ENCODE measurements at places on chromosomes 5 and 9.

DNA sequence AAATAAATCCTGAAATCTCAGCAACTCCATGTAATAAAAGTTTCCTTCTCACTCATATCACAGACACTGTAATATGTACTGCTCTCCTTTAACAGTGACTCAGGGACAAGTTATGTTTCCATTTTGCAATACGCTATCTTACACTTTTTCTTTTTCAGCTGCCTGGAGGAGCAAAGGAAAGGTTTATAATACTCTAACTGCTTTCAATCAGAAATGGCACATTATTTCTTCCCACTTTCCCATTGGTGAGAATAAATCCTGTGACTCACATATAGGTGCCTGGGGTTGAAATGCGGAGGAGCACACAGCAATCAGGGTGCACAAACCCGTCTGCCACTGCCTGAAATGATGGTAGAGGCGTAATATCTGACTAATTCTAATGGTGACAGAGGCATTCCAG, 186.6 kb downstream of the HINT1 start:
- no peak for DNase-seq

GRCh38 chr9:109319017-109319625, 1.7 kb downstream of the EPB41L4B start:
- peak; percentile 43 for DNase-seq

DNA sequence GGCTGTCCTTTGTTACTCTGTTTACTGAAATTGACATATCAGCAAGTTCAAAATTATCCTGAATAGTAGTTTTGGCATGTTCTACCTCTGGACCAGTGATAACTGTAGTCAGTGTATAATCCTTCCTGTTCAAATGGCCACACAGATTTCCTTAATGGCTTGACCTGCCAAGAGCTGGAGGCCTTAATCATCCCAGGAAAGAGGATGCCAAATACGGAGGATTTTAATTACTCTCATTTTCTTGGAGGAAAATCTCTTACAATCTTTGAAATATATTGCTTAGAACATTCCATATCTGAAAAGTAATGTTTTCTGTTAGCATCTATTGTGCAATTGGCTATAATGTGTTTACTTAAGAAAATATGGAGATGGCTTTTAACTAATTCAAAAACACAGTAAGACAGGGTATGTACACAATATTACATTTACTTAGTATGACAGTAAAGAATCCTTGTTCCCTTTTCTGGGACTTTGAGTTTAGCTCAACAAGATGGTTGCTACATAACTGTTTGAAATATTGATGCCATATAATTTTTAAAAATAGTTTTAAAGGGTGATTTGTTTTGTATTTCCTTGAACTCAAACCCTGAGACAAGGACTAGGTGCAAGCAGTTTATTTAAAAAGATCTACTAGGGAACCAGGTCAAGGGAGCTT, 68.9 kb upstream of the SELENOP start:
- DNase-seq: no peak

DNA sequence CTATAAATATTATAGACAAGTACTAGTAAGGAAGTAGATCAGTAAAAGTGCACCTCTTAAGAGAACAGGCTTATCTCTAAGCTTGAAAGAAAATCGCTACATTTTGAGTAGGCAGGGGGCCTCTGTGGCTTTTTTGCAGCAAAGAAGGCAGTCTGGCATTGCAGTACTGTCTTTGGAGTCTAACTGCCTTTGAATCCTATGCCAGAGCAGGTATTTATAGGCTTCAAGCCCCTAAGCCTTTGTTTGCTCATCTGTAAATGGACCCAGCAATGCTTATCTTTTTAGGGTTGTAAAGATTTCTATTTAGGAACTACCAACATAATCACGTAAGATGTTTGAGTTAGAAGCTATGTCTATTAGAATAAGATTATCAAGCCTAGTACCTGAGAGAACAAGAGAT, 23.7 kb upstream of the HK3 start:
- no peak for DNase-seq

- peak; percentile 87 for DNase-seq
These were observed 52.2 kb upstream of the DAB2IP start for GRCh38 chr9:121598965-121599871.

DNA sequence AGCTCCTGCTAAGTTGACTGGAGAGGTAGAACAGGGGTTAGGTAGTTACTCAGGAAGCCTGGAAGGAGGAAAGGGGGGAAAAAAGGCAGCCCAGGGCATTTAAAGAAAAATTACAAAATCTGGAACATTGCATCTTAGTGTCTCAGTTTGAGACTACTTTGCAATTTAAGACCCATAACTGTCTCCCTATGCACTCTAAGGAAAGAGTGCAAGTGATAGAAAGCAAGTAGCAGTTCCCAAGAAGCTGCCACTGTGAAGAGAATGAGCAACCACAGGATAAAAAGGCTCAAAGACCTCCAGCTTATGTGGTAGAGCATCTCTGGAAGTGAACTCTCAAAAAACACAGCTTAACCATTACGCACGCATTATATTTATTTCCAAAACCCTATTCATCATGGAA, 141.8 kb downstream of the SLCO4C1 start:
- no peak for DNase-seq

GRCh38 chr5:150023136-150023535, 22.6 kb downstream of the HMGXB3 start:
- DNase-seq: no peak

DNA sequence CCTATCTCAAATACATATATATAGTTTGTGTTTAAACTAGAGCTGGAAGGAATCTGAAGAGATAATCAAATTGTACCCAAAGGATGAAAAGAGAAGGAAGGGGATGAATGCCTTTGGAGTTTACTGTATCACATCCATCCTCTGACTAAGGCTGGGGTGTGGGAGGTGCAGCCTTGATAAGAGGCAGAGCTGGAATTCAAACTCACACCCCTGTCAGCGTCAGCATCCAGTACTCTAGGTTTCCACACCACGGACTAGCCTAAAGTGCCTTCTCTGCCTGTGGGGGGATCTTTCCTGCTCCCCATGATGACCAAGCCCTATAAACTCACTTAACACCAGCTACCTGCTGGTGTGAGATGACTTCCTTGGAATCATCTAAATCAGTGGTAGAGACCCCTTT, 48.1 kb downstream of the EPB41L4B start:
- no peak for DNase-seq

GRCh38 chr9:81953096-81953495, 9.8 kb downstream of the SPATA31D3 start:
- no peak for DNase-seq

DNA sequence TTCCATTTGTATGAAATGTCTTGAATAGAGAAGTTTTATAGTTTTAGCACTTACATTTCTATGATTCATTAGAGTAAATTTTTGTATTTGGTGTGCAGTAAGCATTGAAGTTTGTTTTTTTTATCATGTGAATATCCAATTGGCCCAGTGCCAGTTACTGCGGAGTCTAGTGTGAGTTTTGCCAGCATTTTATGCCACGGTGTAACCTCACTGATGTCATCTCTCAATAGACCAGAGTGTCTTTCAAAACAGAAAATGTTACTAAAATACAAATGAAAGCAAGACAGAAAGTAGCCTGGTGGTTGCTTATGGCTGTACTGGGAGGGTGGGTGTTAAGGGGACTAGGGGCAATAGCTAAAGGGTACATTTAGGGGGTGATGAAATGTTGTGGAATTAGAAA, 62.8 kb downstream of the IPPK start:
- no peak for DNase-seq

DNA sequence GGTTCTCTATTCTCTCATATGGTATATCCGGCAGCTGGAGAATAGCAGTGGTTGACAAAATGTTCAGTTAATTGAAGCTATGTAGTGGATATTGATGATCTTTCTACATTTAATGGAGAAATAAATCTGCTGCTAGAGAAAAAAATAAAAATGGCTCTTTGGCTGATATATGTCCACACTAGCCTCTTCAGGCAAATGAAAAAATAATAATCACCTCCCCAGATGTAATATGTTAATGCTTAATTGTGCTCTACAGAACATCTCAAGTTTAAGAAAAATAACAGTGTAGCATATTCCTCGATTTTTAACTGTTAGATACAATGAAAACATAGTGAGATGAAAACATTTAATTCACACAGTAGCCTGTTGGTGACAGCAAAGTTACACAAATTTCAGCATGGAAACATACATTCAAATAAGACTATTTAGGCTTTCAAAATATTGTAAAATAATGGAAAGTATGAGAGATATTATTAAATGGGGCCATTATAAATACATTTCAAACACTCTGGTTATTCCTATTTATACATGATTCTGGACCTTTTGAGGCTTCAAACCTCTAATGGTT, 543.0 kb downstream of the MAT2B start:
- DNase-seq: no peak

DNA sequence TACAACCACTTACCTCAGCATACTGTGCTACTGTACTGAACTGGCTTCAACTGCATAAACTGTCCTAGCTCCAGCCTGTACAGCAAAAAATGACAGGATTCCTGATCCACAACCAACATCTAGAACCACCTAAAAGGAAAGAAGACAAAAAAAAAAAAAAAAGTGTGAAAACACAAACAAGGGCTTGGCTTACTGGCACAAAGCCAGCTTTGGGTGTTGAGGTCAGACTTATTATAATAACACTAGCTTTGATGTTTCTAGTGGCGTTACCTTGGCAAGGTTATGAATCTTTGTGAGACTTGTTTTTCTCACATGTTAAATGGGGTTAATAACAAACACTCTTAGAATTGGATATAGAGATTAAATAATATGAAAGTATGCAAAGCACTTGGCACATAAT, 148.5 kb upstream of the PUM3 start:
- no peak for DNase-seq

GRCh38 chr5:40680741-40681362, 1.1 kb downstream of the PTGER4 start:
- DNase-seq: peak; percentile 35

- peak; percentile 13 for DNase-seq
These were observed 820 bp upstream of the NFX1 start for GRCh38 chr9:33289496-33289895.

- DNase-seq: no peak
These were observed 6.8 kb upstream of the FCHSD1 start for GRCh38 chr5:141657937-141658545.

DNA sequence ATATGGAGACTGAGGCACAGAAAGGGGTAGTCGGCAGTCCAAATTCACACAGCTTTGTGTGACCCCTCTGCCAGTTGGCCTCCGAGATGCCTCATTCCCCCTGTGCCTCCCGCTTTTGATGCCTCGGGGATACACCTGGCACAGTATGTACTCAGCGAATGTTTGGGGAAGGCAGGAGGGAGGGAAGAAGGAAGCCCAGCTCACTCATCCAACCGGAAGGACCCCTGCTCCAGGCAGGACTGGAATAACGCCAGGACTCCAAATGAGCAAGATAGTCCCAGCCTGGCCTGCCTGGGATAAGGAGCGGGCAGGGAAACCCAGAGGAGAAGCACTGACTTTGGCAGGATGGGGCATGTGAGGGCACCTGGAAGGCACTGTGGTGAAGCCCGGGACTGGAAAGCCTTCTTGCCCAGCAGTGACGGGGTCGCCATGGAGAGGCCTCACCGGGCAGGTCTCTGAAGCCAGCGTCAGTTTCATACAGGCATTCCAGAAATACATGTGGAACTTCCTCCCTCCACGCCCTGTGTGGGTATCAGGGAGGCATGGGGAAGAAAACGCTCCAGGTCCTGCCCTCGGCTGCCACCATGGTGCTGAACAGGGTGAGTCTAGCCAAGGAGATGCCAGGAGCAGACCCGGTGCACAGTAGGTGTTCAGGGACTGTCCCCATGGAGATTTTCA, 20.3 kb downstream of the LMX1B start:
- no peak for DNase-seq

DNA sequence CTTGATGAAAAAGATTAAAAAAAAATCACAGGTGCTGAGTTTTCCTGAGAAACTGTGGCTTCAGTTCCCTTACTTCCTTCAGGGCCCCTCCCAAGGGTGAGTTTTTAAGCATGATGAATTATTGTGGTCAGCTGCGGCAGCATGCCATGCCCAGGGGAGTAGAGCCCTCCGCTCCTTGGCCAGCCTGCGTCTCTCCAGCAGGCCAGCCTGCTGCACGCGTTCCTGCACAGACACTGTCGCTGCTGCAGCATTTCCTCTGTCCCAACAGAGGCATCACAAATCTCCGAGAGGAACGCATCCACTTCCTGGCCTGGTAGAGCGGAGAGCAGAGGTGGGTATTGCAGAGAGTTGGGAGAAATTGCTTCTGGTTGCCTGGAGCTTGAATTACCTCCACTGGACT, 26.1 kb upstream of the GLRA1 start:
- peak; percentile 34 for DNase-seq

DNA sequence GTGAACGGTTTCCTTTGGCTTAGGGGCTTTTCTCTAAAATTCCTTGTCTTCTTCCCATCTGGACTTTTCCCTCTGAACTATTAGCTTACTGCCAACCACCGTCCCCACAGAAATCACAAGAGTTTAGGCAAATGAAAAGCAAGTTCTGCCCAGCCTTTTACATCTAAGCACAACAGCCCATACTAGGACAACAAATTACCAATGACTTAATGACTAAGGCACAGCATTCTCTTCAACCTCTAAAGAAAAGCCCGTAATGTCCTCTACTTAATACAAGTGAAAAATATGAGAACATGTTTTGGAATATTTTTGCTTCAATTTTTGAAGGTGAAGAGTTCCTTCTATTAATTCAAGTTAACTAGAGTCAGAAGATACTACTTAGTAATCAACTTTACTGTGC, 1.2 kb downstream of the ZBTB5 start:
- no peak for DNase-seq

DNA sequence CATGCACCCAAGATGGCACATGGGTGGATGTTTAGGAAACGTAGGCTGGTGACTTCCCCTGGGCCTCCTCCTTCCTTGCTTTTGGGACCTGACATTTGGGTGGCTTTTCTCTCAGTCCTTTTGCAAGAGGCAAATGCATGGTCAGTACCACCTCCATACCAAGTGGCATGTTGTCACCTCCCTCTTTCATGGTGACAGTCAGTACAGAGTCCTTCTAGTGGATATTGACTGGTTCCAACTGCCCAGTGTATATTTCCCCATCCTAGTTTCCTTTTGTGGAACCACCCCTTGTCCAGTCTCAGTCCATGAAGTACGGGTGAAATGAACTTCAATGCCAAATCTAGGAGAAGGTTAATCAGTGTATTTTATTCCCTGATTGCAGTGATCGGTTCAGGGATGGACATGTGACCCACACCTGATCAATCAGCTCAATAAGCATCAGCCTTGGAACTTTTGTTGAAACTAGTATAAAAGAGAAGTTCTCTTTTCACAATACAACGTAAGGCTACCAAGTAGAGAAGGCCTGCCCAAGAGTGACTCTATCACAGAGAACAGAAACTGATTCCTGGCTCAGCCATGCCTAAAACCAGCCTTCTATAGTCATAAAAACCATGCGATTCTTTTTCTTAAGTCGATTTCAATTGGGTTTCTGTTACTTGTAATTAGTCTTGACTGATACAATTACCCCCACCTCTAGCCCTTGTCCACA, 143.4 kb upstream of the KLF9 start:
- DNase-seq: no peak

All from nephron progenitor cell (in vitro differentiated cells).